ENCODE measurements at places on chromosomes 3 and 15.

GRCh38 chr3:180624714-180625113 is 22.8 kb downstream of the TTC14 start:
- no peak for DNase-seq

DNA sequence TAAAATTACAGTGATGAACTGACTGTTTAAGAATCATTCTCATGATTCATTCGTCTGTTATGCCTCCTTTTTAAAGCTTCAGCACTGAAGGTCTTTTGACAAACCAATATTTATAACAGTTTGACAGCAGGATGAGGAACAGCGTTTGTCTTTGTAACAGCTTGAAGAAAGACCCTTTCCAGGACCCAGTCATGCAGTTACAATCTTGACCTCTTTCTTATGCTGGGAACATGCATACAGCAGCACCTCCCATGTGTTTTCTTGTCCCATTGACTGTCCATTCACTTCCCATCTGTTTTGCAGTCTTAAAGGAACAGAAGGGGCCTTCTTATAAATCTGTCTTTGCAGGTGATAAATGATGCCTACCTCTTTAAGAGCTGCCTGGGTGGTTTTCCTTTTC is 87.2 kb downstream of the OPA1 start:
- no peak for DNase-seq

- no peak for DNase-seq
Observed at GRCh38 chr15:25378501-25378901, 60.3 kb downstream of the UBE3A start.

DNA sequence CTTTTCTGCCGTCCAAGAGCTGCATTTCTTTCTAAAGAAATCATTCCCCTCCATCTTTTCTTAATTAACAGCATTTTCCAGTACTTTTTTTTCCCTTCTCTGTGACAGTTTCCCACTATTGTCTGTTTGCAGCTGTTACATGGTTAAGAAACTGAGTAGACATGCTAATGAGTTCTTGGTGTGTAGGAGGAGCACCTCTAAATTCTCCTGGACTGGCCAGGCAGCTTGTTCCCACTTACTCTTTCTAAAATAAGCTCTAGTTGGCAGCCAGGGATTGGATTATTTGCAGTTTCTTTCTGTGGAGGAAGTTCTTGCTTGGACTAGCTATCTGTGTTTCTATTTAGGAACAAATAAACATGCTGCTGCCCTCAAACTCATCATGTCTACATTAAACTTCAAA is 235.1 kb upstream of the GAP43 start:
- no peak for DNase-seq

GRCh38 chr3:19065027-19065426 is 83.3 kb upstream of the KCNH8 start:
- no peak for DNase-seq

GRCh38 chr15:67762610-67763368 is 62.5 kb upstream of the SKOR1 start:
- DNase-seq = no peak
